ENCODE measurements at places on chromosomes 7 and 10.

- DNase-seq = no peak
Measured at GRCh38 chr7:14805105-14805719, 97.3 kb downstream of the DGKB start.

DNA sequence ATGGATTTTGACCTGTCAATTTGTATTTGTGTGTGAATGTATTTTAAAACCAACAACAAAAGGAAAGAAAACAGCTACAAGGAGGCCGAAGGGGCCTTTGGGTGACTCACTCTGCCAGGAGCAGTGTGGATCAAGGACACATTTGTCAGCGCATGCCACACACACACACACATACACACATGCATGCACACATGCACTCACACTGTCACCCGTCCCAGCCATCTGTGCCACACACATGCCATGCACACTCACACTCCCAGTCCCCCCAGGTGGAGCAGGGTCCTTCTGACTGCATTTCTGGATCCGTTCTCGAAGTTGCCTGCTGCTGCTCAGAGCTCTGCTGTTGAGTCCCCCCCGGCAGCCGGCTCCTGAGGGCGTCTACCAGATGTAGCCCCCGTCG is 26.0 kb downstream of the SPOCK2 start:
- DNase-seq = no peak

GRCh38 chr10:64762861-64763260 is 1241.7 kb downstream of the REEP3 start:
- no peak for DNase-seq

- DNase-seq = no peak
Measured at GRCh38 chr7:895451-896052, 19.2 kb downstream of the GET4 start.

DNA sequence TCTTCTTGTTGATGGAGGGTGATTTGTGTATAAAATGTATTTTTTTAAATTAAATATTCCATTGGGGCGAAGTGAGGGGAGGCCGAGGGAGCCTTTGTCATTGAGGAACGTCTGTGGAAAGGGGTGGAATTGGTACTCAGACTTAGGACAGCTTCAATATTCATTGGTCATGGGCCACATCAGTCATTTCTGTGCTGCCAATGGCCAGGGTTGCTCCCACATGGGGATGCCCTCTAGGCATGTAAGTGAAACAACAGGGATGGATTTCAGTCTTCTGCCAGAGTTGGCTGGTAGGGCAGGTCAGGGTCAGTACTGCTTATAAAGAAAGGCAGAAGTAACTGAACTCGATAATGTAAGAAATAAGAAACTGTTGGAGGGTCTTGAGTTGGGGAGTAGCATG is 47.2 kb downstream of the NEURL1 start:
- no peak for DNase-seq

- DNase-seq = no peak
Measured at GRCh38 chr7:24395512-24395911, 111.5 kb downstream of the NPY start.

GRCh38 chr7:7861211-7861633 is 107.4 kb upstream of the GLCCI1 start:
- no peak for DNase-seq

DNA sequence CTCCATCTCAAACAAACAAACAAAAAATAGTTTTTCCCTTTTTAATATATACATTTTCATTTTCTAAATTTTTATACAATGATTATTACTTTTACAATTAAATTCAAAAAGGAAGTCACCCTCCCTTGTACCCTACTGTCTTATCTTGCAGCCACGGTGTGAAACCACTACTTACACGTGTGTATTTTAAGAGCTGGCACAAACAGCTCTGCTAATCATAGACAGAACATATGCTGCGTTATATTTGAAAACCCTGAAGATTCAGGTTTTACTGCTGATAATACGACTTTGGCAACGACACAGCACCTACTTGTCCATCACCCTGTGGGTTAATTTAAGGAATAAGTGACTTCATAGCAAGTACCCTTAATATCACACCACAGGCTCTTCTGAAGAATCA is 991 bp downstream of the ANKRD61 start:
- no peak for DNase-seq

- no peak for DNase-seq
Measured at GRCh38 chr7:132311733-132312132, 264.5 kb downstream of the PLXNA4 start.

DNA sequence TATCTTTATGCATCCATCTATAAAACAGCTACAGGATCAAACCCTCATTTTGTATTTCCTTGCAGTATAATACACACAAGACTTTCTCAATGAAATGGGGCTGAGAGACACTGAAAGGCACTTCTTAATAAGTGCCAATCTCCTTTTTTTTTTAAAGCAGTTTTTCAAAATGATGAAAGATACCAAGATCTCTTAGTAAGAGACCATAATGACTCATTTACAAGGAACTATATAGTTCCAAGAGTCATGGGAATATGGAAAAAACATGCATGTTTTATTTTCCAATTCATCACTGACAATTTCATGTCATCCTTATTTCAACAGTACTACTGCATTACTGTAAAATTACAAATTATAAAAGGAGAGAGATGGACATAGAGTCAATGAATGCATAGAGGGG is 973.7 kb downstream of the GATA3 start:
- no peak for DNase-seq

DNA sequence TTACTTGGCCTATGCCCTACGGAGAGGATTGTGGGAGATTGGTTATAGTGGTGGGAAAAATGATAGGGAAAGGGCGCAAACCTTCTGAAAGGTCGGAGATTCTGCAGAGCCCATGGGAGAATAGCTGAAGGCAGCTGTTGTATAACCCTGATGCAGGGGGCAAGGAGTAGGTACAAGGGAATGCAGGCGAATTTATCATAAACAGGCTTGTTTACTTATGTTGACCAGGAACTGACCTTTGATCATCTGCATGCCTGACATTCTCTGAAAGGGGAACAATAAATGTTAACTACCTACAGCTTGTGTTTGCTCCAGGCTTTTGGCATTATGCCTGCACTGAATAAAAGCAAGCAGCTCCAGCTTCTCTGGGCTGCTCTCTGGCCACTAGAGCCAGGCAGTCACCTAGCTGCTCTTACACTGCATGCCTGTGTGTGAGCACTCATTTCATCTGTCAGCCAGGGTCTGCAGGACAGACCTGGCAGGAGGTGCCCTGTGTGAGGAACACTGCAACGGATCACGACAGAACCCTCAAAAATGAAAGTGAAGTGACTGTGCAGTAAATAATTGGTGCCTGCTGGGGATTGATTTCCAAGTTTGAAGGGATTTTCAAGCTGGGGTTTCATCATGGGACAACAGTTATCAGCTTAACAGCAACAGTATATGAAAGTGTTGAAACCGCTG is 31.1 kb upstream of the ABCA13 start:
- DNase-seq = no peak

DNA sequence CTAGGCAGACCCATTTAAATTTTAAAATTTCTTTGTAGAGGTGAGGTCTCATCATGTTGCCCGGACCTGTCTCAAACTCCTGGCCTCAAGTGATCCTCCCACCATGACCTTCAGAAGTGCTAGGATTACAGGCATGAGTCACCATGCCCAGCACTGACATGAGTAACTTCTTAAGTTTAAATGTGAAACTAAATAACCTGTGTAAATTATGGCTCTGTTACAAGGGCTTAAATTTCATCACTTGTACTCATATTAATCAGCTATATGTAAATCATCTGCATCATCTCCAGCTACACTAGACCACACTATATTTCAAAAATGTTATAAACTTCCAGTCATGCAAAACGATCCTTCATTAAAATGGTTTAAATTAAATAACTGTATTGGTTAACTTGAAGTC is 56.1 kb downstream of the ATAD1 start:
- no peak for DNase-seq

DNA sequence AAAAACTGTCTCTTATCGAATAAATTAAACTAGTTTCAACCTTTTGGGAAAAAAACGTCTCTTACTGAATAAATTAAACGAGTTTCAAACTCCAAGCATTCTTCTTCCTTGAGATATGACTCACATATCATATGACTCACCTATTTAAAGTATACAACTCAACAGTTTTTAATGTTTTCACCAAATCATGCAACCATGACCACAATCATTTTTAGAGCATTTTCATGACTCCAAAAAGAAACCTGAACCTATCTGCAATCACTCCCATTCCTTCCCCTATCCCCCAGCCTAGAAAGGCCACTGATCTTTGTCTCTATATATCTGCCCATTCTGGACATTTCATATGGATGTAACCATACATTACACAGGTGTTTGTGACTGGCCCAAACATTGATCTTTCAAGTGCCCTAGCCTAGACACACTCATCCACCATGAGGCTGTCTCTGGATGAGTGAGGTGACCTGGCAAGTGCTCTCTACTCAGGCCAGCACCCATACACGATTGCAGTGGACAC is 115.3 kb downstream of the PIP4K2A start:
- DNase-seq = no peak

GRCh38 chr7:44698046-44698580 is 50.5 kb upstream of the ZMIZ2 start:
- no peak for DNase-seq

DNA sequence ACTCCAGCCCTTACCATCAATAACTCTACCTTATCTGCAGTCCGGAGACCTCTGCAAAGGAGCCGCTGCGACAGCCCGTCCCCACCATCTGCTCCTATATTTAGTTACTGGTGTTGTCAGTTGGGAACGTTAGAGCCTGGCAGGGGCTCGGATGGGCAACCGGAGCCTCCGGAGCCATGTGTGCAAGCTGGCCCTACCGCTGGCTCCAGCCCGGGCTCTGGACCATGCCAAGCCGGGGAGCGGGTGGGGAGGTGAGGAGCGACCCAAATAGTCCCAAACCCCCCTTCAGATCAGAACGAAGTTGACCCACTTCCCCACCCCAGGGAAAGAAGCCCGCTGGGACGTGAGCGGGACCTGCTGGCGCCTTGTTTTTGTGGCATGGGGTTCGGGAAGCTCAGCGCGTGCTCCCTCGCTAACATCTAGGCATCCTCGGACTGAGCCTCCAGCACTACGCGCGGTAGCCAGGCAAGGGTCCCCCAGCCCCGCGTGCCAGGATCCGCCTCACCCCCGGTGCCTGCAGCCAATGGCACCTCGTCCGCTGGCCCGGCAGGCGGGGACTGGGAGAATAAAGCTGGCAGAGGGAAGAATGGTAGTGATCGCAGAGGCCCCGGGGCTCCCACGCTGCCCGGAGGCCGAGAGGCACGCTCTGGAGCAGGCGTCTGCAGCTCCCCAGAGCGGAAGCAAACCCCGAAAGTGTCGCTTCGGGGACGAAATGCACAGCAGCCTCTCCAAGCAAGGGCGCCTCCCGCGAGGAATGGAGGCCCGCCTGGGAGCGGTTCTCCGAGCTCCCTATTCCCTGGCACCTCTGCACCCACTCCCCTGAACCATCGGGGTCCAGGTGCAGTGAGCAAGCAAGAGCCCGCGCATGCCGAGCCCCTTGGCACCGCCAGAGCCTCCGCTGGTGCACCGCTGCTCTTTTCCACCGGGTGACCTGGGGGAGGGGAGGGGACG is 679 bp downstream of the LRRC20 start:
- peak; percentile 47 for DNase-seq

DNA sequence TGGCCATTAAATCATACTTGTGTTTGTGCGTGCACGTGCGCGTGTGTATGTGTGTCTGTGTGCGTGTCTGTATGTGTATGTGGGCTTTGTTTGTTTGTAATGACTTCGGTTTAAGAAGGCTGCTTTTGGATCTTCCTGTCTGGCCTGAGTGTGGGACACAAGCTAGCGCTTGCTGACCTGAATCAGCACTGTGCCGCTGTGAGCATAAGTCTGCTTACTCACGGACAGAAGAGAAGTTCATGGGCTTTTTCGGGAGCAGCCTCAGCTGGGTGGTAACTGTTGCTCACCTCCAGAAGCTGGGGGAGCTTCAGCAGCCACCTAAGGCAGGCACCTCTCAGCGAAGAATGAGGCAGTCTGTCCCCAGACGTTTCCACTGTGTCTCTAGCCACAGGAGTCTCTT is 56.1 kb upstream of the TRUB1 start:
- DNase-seq = no peak

- DNase-seq = no peak
Measured at GRCh38 chr7:92528958-92529264, 316 bp downstream of the RBM48 start.

- no peak for DNase-seq
Measured at GRCh38 chr10:49748006-49748405, 14.1 kb downstream of the OGDHL start.

- no peak for DNase-seq
Measured at GRCh38 chr7:39950473-39951225, 593 bp downstream of the CDK13 start.

- DNase-seq = no peak
Measured at GRCh38 chr10:100229819-100230422, 525 bp upstream of the CHUK start.

GRCh38 chr10:122999347-122999746 is 9.2 kb downstream of the IKZF5 start:
- DNase-seq = no peak

DNA sequence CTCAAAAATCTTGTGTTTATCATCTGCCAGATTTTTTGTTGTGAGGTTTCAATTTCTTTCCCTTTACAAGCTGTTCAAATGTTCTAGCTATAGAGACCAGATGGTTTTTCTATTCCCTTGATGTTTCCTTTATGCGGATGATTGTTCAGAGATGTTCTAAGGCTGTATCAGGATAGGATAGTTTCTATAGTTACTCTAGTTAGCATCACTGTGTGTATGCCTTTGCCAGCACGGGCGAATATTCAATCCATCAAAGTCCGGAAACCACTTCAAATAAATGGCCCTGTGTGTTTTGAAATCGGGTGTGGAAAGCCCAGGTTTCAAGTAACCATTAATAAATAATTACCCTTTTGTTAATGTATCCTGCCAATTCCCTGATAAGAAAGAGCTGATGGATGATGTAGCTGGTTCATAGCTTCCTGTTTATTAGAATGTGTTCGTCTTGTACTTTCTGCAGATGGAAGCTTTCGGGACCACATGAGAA is 149.8 kb upstream of the PRKCQ start:
- no peak for DNase-seq

DNA sequence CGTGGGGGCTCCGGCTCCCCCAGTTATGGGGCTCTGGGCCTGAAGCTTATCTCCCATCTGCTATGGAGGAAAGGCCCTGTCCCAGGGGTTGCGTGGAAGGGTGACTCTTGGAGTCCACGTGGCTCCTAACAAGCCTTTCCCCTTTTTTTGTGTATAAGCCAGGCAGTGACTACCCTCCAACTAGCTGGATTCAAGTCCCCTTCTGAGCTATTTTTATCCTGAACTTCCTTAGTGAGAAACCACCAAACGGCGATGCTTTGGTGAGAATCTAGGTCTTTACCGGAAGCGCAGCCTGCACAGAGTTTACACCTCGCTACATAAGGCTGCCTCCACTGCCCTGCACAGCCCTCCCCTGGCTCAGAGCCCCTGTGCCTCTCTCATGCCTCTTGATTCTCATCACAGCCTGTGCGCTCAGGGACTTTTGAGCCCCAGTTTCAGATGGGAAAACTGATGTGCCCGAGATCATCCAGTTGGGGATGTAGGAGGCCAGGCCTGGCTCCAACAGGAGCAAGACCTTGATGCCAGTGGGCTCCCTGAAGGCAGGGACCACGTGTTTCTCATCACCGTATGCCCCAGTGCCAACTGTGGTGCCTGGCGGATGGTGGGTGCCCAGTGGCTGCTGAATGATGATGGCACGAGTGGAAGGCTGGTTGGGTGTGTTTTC is 102.3 kb upstream of the PPIF start:
- DNase-seq = no peak

GRCh38 chr7:11829954-11830353 is 2.0 kb downstream of the THSD7A start:
- DNase-seq = peak; percentile 46

- no peak for DNase-seq
Measured at GRCh38 chr7:86947929-86948328, 111.5 kb downstream of the ELAPOR2 start.
